ENCODE measurements at places on chromosomes 3 and 15.

DNA sequence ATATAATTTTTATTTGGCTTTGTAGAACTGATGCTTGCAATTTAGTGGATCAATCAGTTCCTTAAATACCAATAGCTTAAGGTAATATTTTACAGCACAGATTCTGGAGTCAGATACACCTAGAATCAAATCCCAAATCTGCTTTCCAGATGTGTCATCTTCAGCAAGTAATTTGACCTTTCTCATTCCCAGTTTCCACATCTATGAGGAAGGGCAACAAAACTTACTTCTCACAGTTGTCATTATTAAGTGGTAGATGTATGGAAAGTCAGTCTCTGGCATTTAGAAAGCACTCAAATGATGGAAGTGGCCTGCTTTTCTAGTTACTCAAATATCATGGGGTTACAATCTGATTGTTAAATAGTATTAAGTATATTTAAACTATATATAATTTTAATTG lies 767.0 kb downstream of the CADM2 start:
- no peak for DNase-seq

DNA sequence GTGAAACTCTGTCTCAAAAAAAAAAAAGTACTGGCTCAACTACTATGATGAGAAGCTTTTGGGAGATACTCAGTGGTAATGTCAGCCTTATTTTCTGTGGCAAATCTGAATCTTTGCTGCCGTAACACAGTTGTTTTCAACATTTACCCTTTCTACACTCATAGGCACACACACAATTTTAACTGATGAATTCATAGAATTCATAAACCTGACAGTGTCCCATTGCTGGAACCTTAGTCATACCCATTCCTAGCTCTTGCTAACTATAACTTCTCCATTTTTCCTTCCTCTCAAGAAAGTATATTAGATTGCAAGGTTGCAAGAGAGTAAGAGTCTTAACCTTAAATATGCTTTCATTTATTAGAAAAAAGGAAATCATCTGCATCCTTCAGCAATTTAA lies 496.6 kb downstream of the FHIT start:
- no peak for DNase-seq

GRCh38 chr3:160133757-160134156 lies 91.5 kb upstream of the C3orf80 start:
- DNase-seq, result no peak

GRCh38 chr3:64266065-64266931 lies 41.0 kb upstream of the PRICKLE2 start:
- DNase-seq, result no peak

DNA sequence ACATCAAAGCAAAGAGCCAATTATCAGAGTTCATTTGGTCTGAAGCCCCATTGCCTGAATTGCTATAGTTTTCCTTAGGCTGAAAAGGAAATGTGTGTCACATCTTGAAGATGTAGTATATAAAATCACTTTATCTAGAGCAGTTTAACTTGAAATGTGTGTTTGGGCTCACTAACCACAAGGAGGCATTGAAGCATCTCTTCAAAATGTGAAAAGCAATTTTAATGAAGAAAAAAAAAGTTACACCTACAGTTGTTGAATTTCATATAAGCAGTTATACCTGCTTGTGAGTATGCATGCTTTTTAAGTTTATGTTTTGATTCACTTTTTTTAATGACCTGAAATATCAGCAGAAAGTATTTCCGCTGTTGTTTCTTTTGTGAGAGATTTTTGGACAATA lies 129.3 kb downstream of the IQCH start:
- DNase-seq, result no peak

GRCh38 chr3:190716211-190716610 lies 146.3 kb downstream of the GMNC start:
- no peak for DNase-seq

DNA sequence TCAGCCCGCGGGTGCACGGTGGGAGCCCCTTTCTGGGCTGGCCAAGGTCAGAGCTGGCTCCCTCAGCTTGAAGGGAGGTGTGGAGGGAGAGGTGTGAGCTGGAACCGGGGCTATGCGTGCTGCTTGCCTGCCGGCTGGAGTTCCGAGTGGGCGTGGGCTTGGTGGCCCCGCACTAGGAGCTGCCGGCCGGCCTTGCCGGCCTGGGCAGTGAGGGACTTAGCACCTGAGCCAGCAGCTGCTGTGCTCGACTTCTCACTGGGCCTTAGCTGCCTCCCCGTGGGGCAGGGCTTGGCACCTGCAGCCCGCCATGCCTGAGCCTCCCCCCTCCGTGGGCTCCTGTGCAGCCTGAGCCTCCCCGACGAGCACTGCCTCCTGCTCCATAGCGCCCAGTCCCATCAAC lies 36.0 kb downstream of the TRH start:
- DNase-seq, result no peak

DNA sequence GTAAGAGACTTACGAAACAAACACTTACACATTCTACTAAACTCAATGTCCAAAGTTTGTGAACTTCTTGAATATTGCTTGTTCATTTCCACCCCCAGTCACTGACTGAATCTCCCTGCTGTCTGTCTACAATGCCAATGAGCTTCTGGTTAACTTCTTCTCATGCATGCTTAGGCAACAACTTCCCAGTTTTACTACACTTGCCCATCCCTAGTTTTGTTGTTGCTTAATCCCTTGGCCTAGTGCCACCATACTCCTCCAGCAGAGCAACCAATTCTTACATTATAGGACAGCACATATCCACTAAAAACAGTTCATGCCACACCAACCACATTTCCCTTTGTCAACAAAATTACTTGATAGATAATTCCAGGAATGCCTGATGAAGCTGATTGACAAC lies 40.9 kb upstream of the CCR2 start:
- no peak for DNase-seq
